Activated T-cell treated with anti-CD3 and anti-CD28 coated beads for 48 hours (primary cell): ENCODE measurements at places on chromosomes 11 and 22.

- DNase-seq: no peak
Measured at GRCh38 chr11:36027731-36028130, 83.9 kb downstream of the LDLRAD3 start.

DNA sequence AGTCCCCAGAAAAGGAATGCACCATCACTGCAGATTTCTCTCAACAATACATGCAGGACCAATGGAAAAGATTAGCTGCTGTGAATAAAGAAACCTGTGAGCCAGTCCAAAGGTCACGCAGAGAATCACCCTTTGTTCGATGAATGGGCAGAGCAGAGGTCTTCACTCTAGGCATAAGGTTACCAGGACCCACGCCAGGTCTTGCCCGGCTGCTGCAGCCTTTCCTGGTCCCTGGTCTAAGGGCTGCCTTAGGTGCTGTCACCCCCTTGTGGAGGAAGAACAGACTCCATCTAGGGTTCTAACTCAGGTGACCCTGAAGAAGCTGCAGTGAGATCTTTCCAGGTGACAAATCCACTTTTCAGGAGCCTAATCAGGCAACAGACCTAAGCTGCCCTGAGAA lies 29.0 kb upstream of the NAP1L4 start:
- no peak for DNase-seq

GRCh38 chr11:132123854-132124835 lies 753.7 kb downstream of the NTM start:
- DNase-seq: no peak

DNA sequence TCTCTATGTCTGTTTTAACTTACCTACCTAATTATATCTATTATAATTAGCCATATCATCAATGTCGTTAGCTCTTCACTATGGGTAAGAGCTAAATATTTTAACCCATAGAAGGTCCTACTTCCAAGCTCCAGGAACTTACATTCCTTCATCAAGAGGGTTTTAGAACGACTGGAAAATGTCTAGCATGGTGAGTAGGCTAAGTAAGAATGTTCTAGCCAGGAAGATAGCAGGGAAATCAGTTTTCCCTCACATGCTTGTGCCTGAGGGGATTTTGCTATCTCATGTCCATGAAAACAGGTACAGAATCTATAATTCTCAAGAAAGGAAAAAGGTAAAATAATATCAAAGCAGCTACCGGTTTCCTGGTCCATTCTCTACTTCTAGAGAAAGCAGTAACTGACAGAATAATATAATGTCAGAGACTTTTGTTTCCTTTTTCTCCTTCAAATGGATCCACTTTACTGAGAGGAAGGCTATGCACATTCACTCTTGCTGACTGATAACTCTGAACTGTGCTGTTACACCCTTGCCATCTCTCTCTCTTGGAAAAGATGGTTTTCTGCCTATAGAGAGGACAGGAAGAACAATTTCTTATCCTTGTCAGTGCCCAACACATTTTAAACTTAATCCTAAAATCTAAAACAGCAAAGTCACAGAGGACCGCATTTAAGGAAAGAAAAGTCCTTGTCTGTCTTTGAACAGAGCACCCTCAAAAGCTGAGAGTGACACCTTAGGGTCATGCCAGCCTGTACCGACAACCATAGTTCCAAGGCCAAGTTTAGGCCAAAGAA lies 67.0 kb downstream of the MAML2 start:
- no peak for DNase-seq

GRCh38 chr22:27501191-27501936 lies 300.2 kb downstream of the MN1 start:
- DNase-seq: no peak

DNA sequence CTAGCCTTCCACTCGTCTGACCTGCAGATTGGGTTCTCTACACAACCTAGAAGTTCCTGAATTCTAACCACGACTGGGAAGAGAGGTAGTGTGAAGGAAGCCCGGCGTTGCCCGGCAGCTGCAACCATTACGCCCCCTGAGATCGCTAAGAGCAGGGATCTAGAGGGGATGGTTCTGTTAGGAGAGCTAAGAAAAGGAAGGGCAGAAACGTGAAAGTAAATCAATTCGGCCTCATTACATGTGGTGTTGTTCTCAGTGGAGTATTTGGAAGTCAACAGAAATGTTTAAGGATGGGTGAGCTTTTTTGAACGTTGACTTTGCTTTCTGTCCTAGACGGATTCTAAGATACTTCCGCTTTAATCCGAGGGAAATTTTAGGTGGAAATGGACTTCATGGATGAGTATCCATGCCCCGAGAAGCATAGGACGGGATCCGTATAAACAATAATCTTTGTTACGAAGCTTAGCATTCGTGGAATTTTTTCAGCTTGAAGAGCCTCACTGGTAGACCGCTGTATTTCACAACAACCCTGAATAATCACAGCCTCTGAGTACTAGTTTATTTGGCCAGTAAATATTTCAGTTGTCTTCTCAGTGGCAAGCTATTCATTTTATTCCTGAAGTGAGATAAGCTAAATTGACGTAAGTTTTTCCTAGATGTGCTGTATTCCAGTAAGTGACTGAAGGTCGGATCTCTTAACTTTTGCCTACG lies 629 bp downstream of the ATP5MG start:
- no peak for DNase-seq

- DNase-seq: no peak
Measured at GRCh38 chr11:113018913-113019312, 57.7 kb downstream of the NCAM1 start.

GRCh38 chr11:64044730-64045393 lies 9.1 kb downstream of the FLRT1 start:
- no peak for DNase-seq

GRCh38 chr11:8249482-8249881 lies 14.2 kb downstream of the LMO1 start:
- DNase-seq: no peak

GRCh38 chr11:110712659-110713448 lies 617 bp upstream of the ARHGAP20 start:
- DNase-seq: no peak

- DNase-seq: no peak
Measured at GRCh38 chr11:33185756-33186155, 24.5 kb upstream of the CSTF3 start.

- no peak for DNase-seq
Measured at GRCh38 chr22:46596032-46596441, 24.1 kb upstream of the GRAMD4 start.

DNA sequence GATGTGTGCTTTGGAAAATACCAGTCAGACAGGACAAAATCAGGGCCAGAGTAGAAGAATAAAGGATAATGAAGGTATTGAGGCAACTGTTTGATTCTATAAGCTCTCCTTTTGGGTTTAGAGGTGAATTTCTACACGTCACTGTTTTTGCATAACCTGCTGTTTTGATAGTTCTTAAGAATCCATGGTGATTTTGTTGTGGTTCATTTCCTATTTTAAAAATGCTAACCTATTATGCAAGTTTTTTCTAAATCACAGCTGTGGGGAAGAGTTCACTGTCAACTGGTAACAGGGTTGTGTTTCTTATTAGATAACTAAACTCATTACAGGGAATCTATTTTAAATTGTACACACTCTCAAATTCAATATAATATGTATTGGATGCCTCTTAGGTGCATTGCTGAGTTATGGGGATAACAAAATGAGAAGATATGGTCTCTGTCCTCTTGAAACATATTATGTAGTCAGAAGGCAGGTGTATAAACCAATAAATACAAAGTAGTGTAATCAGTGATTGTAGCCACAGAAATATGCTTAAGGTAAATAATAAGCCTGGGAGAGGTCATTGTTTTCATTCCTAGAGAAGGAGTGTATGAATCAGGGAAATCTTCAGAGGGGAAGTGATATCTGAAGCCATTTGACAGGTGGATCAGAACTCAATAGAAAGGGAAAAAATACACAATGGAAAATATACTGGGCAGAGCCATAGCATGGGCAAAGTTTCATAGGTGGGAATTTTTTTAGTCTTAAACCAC lies 192.5 kb downstream of the FAT3 start:
- no peak for DNase-seq

- DNase-seq: no peak
Measured at GRCh38 chr22:28822930-28823551, 22.7 kb upstream of the XBP1 start.

DNA sequence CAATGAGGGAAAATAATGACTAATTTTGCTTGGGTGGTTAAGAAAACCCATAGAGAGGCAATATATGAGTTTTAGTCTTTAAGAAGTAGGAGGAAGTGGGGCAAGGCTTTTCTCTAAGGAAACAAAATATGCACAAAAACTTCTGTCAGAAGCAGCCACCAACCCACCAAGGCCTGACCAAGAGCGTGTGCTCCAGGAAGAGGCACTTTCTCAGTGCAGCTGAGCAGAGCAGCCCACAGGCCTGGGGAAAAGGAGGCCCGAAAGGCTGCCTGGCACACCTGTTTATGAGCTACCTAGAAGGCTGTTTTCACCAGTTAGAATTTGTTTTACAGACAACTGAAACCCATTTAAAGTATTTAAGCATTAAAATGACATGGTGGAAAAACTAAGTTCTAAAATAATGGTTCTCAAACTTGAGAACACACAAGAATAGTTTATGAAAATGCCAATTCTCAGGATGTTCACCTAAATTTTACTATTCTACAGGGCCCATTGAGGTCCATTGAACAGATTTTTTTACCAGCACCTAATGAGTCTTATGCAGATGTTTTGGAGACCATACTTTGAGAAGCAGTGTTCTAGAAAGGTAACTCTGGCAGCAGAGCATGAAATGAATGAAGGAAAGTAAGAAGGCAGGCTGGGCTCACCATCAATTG lies 160.5 kb upstream of the DDI1 start:
- no peak for DNase-seq

DNA sequence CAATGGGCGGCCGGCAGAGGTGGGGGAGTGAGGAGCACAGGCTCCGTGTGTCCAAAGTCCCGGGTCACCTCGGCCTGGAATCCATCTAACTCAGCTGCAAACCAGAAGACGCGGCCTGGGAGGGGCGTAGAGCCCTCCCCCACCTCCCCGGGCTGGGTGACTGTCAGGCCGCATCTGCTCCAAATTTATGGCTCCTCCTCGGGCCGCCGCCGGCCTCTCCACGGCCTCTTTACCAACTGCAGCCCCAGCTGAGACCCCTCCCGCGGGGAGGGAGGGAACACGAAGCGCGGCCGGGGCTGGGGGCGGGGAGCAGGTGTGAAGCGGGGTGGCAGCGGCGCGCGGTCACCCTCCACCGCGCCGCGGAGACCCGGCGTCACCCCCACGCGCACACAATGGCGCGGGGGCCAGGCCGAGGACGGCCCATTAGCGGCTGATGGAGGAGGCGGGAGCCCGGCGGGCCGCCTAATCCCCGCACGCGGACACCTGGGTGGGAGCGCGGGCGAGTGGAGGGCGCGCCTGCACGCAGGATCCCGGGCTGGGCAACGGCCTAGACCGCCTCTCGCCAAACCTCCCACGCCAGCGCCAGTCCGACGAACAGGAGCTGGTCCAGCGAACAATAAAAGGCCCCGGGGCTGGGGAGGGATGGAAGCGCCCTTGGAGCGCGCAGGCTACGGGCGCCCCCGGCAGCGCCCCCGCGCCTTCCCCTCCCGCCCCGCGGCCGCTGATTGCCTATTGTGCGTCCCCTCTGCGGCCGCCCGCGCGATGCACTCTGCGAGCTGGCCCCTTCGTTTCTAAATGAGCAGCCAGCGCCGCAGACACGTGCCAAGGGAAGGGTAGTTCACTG lies 25.9 kb upstream of the ROBO3 start:
- DNase-seq: no peak

DNA sequence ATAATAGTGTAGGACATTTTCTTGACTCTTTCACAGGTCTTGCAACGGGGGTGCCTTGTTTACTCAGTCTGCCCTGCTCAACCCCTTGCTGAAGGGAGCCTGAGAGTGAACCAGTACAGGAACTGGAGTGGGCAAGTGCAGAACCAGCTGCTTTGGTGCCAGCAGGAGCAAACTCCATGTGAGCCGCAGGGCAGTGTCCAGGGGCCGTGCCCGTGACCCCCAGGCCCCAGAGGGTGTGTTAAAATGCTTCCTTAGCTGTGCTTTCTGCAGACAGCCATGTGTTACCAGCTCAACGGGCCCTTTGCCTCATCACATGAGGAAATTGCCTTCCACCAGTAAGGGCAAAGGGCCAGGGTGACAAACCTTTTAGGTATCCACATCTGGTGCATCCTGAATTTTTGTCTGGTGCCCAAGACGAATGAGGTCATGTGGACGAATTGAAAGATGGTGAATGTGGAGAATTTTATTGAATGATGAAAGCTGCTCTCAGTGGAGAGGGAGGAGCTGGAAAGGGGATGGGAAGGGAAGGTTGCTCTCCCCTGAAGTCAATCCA lies 53.6 kb upstream of the OR5D13 start:
- no peak for DNase-seq

DNA sequence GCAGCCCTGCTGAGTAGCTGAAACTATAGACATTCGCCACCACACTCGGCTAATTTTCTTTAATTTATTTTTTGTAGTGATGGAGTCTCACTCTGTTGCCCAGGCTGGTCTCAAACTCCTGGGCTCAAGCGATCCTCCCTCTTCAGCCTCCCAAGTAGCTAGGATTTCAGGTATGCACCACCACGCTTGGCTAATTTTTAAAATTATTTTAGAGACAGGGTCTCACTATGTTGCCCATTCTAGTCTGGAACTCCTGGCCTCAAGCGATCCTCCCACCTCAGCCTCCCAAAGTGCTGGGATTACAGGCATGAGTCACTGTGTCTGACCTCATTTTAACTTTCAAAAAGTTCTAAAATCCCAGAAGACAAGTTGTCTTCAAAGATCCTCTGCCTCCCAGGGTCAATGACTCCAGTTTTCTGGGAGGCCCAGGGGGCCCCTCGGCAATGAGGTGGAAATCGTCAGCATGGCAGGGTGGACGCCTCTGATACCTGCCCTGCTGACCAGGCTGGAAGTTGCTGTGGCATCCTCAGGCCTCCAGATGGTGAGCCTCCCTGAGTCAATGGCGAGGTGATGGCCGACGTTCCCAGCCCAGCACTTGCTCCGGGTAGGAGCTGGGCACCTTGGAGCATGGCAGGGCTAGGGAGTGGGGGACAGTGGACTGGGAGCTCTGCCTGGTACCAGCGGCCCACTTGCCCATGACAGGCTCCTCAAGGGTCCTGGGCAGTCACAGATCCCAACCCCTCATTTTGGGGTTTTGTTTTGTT lies 31.1 kb downstream of the RPL3 start:
- DNase-seq: no peak

- no peak for DNase-seq
Measured at GRCh38 chr11:78311702-78312371, 105.8 kb downstream of the GAB2 start.

- no peak for DNase-seq
Measured at GRCh38 chr11:44561275-44561805, 4.1 kb upstream of the CD82 start.

GRCh38 chr11:116702772-116703385 lies 69.9 kb downstream of the BUD13 start:
- no peak for DNase-seq

GRCh38 chr11:131889146-131889577 lies 518.7 kb downstream of the NTM start:
- DNase-seq: no peak

GRCh38 chr11:130085671-130086290 lies 16.1 kb downstream of the APLP2 start:
- DNase-seq: no peak

- DNase-seq: no peak
Measured at GRCh38 chr11:833114-833791, 501 bp downstream of the CD151 start.

- no peak for DNase-seq
Measured at GRCh38 chr11:131354251-131354701, 16.1 kb upstream of the NTM start.
